ENCODE measurements at places on chromosomes 11 and 22. TPM values are rescaled to one million over a fixed set of nuclear protein-coding genes. Genes with fewer than 3 reads are reported as not detected.

DNA sequence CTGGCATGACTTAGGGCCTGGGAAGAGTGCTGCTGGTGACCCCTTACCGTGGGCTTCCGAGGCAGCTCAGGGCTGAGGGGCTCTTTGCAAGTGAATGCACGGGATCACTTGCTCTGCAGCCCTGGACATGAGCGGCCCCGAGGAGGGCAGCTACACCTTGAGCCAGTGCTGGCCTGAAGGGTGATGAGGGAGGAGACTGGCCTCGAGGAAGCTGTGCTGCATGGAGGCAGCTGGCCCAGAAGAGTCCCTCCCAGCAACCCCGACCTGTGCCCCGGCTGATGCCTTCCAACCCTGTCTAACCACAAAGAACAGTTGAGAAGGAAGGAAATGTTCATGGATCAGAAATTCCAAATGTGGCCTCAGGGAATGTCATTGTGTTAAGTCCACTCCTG lies 45.2 kb downstream of the TBX1 start:
- no peak for DNase-seq
- no peaks in the 10 kb centered on the region for H3K36me3 ChIP-seq
- no peak overlapping the region for H3K27ac ChIP-seq

DNA sequence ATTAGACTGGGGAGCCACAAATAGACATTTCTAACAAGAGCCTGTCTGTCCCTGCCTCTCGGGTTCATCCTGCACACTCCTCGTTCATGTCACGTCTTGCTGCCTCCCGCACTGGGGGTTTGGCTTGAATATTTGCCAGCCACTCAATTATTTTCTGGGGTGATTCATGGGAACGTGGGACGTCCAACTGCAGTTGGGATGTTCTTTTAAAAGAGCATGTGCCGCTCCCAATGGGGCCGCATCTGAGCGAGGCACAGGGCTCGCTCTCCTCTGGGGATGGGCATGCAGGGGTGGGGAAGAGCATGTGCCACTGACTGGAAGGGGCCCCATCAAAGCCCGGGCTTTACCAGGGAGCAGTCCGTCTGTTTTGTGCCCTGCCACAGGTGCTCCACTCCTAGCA lies 43.4 kb downstream of the PARVG start:
- H3K4me3 ChIP-seq: no peak overlapping the region
- peaks cover 25% of the 10 kb centered on the region for H3K27me3 ChIP-seq
- no peak for DNase-seq
- peaks cover 16% of the 10 kb centered on the region for H3K36me3 ChIP-seq

- H3K36me3 ChIP-seq: no peaks in the 10 kb centered on the region
- H3K27ac ChIP-seq: no peak overlapping the region
- DNase-seq: no peak
- H3K4me1 ChIP-seq: peaks cover 15% of the 10 kb centered on the region
- H3K4me3 ChIP-seq: no peak overlapping the region
Observed at GRCh38 chr11:117934526-117935307, 5.5 kb upstream of the TMPRSS13 start.

DNA sequence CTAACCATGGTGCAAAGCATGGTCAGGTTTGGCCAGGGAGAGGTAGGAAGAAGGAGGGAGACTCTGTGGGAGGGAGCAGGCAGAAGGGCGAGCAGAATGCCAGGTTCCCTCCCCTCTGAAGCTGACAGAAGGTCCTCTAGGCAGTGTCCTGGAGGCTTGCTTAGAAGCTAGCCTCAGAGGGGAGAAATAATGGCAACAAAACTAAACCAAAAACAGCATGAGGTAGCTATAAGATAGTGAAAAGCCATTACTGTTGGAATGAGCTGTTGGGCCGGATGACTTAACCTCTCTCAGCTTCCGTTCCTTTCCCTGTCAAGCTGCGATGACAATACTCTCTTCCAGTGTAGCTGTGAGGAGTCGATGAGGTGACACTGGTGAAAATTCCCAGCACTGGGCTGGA lies 36.6 kb downstream of the RASSF10 start:
- H3K27me3 ChIP-seq: no peaks in the 10 kb centered on the region
- H3K4me1 ChIP-seq: no peaks in the 10 kb centered on the region
- no peak overlapping the region for H3K27ac ChIP-seq
- DNase-seq: no peak
- H3K36me3 ChIP-seq: no peaks in the 10 kb centered on the region

DNA sequence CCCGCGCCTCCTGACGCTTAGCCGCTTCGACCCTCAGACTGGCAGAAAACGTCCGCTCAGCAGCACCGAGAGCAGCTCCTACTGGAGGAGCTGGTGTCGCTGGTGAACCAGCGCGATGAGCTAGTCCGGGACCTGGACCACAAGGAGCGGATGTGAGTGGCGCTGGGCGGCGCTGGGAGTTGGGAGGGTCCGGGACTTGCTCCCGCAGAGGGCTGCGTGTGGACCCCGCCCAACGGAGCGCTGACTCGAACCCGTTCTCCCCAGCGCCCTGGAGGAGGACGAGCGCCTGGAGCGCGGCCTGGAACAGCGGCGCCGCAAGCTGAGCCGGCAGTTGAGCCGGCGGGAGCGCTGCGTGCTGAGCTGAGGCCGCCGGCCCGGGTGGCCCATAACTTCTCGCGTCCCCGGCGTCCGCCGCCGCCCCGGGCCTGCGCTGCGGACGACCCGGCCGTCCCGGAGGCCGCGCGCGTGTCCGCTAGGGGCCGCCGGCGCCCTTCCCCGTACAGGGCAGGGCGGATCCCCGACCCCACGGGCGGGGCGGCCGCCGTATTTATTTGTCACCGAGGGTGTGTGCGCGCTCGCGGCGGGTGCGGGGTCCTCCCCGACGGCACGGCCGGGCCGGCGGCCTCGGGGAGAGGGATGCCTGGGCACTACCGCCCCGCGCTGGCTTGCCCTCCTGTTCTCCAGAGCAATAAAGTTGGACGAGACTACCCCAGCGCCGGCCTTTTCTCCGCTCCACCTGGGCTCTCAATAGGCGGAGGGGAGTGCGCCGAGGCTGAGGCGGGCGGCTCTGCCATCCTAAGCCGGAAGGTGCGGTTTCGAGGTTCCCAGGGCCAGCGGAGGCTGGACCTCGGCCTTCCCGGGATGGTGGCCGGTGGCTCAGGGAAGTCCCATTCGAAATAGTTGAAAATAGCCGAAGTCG lies 3.4 kb downstream of the KCNK7 start:
- H3K4me3 ChIP-seq: no peak overlapping the region
- peaks cover 30% of the 10 kb centered on the region for H3K4me1 ChIP-seq
- no peaks in the 10 kb centered on the region for H3K36me3 ChIP-seq

GRCh38 chr11:41074318-41074717 lies 385.1 kb downstream of the LRRC4C start:
- H3K27me3 ChIP-seq: no peaks in the 10 kb centered on the region
- H3K36me3 ChIP-seq: no peaks in the 10 kb centered on the region
- H3K4me3 ChIP-seq: no peak overlapping the region
- no peak overlapping the region for H3K27ac ChIP-seq
- H3K4me1 ChIP-seq: no peaks in the 10 kb centered on the region
- no peak for DNase-seq

- H3K36me3 ChIP-seq: peaks cover 34% of the 10 kb centered on the region
- DNase-seq: no peak
- no peaks in the 10 kb centered on the region for H3K27me3 ChIP-seq
Observed at GRCh38 chr11:87092159-87092558, 54.4 kb downstream of the TMEM135 start.

DNA sequence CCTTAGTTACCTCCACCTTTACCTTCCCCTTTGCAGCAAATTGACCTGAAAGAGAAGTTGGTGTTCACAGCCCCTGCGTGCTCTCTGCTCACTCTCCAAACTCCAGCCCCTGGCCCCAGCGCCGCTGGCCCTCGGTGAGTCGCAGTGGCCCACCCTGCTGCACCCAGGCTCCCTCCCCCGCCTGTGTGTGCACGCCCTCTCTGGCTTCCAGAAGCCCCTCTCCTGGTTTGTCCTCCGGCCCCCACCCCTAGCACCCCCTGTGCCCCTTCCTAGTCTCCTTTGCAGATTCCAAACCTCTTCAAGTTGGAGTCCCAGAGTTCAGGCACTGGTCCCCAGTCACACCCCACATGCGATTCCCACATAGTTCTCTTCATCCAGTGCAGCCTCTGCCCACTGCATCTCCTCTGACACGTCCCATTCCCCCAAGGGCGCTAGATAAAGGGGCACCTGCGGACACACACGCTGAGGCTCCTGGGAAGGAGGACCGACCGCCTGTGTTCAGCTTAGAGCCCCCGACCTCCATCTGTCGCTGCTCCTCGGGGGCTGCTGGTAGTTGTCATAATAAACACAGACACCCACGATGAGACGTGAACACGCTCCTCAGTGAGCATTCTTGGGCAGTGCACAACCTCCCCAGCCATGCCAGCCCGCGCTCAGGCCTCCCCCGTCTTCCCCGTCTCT lies 1.5 kb upstream of the PHRF1 start:
- peaks cover 35% of the 10 kb centered on the region for H3K4me1 ChIP-seq
- H3K27ac ChIP-seq: peak overlapping the region; percentile 76
- peaks cover 15% of the 10 kb centered on the region for H3K27me3 ChIP-seq
- no peak for DNase-seq
- peak overlapping the region; percentile 95 for H3K4me3 ChIP-seq
- H3K36me3 ChIP-seq: no peaks in the 10 kb centered on the region

GRCh38 chr11:76783896-76784813 lies 999 bp downstream of the TSKU start:
- peaks cover 55% of the 10 kb centered on the region for H3K27me3 ChIP-seq
- H3K4me3 ChIP-seq: no peak overlapping the region
- H3K4me1 ChIP-seq: peaks cover 7% of the 10 kb centered on the region

- no peaks in the 10 kb centered on the region for H3K4me1 ChIP-seq
- H3K4me3 ChIP-seq: no peak overlapping the region
- peaks cover 16% of the 10 kb centered on the region for H3K27me3 ChIP-seq
- H3K27ac ChIP-seq: no peak overlapping the region
Observed at GRCh38 chr11:130705670-130706421, 210.4 kb downstream of the SNX19 start.

GRCh38 chr22:18078329-18079041 lies 695 bp downstream of the PEX26 start:
- peaks cover 36% of the 10 kb centered on the region for H3K36me3 ChIP-seq
- H3K4me1 ChIP-seq: peaks cover 37% of the 10 kb centered on the region
- no peak overlapping the region for H3K27ac ChIP-seq
- H3K27me3 ChIP-seq: no peaks in the 10 kb centered on the region
- peak overlapping the region; percentile 94 for H3K4me3 ChIP-seq
- DNase-seq: no peak

Gene DERL3
- 25.6 TPM for polyA plus RNA-seq

Gene NUP50
- polyA plus RNA-seq: 33.1 TPM

GRCh38 chr11:75349521-75350116 lies 1.8 kb downstream of the ARRB1 start:
- H3K27ac ChIP-seq: no peak overlapping the region
- H3K36me3 ChIP-seq: peaks cover 4% of the 10 kb centered on the region
- no peak for DNase-seq
- peaks cover 52% of the 10 kb centered on the region for H3K4me1 ChIP-seq

- H3K4me1 ChIP-seq: peaks cover 25% of the 10 kb centered on the region
- peaks cover 5% of the 10 kb centered on the region for H3K36me3 ChIP-seq
- H3K27me3 ChIP-seq: peaks cover 52% of the 10 kb centered on the region
- no peak overlapping the region for H3K4me3 ChIP-seq
- H3K27ac ChIP-seq: no peak overlapping the region
Observed at GRCh38 chr22:37430941-37431340, 3.7 kb upstream of the ELFN2 start.

DNA sequence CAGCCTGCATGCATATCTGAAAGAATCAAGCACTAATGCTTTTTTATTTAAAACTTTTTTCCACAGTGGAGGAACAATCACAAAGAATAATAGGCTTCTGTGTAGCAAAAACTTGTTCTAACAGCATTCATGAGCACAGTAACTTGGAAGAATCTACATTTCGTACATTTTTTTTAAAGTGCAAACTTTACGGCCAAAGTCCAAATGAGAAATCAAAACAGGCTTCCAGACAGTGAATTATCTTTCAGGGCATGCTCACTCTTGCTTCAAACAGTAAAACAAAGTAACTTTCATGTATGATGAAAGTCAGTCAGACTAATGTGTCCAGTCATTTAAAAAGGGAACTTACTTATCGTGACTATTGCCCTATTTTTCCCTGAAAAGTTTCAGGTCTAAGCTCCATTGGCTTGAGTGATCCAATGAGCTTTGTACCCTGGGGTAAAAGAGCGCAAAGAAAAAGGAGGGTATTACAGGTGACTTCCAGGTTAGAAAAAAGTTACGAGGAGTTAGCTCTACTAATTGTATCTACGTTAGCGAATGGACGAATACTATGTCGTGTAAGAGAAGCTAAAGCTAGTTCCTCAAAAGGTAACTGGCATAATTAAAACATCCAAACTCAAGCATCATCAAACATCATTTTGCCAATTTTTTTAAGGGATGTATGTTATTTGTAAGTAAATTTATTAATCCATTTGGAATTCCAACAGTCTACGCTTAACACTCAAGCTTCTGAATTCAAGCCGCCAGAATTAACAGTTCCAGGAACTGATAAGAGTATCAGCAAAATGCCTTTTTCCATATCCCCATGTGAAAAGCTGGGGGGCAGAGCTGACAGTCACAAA lies 1.7 kb downstream of the PICALM start:
- H3K27me3 ChIP-seq: no peaks in the 10 kb centered on the region
- peak overlapping the region; percentile 98 for H3K27ac ChIP-seq
- H3K36me3 ChIP-seq: no peaks in the 10 kb centered on the region
- peak overlapping the region; percentile 99 for H3K4me3 ChIP-seq
- peaks cover 42% of the 10 kb centered on the region for H3K4me1 ChIP-seq

DNA sequence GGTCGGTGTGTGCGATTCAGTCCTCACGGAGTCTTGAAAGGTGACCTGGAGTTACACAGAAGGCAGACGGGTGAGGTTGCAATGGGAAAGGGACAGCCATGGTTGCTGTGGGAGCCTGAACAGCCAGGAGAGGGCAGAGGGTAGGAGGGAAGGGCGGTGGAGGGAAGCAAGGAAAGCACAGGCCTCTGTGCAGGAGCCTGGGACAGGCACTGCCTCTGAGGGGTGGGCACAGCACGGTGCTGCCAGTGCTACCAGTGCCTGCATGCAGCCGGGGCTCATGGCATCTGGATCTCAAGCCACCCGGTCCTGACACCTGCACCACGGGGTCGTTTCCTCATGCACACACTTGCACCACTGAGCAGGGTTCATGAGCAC lies 401.0 kb downstream of the TBC1D22A start:
- peaks cover 34% of the 10 kb centered on the region for H3K4me1 ChIP-seq
- no peak for DNase-seq
- peak overlapping the region; percentile 81 for H3K27ac ChIP-seq
- H3K36me3 ChIP-seq: peaks cover 16% of the 10 kb centered on the region
- no peaks in the 10 kb centered on the region for H3K27me3 ChIP-seq

GRCh38 chr22:30922151-30922611 lies 46.4 kb downstream of the MORC2 start:
- H3K27ac ChIP-seq: peak overlapping the region; percentile 95
- H3K36me3 ChIP-seq: peaks cover 7% of the 10 kb centered on the region
- peak overlapping the region; percentile 72 for H3K4me3 ChIP-seq
- peaks cover 26% of the 10 kb centered on the region for H3K4me1 ChIP-seq
- no peaks in the 10 kb centered on the region for H3K27me3 ChIP-seq

GRCh38 chr11:73907191-73907590 lies 30.4 kb downstream of the PAAF1 start:
- H3K27me3 ChIP-seq: no peaks in the 10 kb centered on the region
- H3K4me1 ChIP-seq: no peaks in the 10 kb centered on the region
- H3K36me3 ChIP-seq: peaks cover 16% of the 10 kb centered on the region
- DNase-seq: no peak

DNA sequence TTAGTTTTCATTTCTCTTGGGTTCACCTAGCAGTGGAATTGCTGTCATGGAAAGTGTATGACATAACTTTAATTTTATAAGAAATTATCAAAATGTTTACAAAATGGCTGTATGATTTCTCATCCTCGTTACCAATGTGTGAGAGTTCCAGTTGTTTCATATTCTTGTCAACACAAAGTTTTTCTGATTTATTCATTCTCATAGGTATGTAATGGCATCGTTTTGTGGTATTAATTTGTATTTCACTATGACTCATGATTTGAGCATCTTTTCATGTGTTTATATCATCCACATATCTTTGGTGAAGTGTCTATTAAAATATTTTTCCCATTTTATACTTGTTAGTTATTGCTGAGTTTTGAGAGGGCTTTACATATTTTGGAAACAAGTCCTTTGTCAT lies 5.5 kb downstream of the FAM111B start:
- H3K27ac ChIP-seq: no peak overlapping the region
- DNase-seq: no peak

Gene GSTT2B
- polyA plus RNA-seq: not detected

Data from naive B cell (primary cell).